ENCODE measurements at places on chromosomes 16 and 17. TPM values are rescaled to one million over a fixed set of nuclear protein-coding genes. Genes with fewer than 3 reads are reported as not detected.

The AANAT gene
- not detected for total RNA-seq

The ZNF18 gene
- total RNA-seq = 5.5 TPM

The KDM6B gene
- total RNA-seq = 8.0 TPM

The MAPT gene
- 0.29 TPM for total RNA-seq

The RHBDL3 gene
- not detected for total RNA-seq

The TPSG1 gene
- not detected for total RNA-seq

The SLC5A11 gene
- total RNA-seq = 0.14 TPM

The SLFN13 gene
- total RNA-seq = 1.6 TPM

The FOXN1 gene
- not detected for total RNA-seq

The LPO gene
- 0.22 TPM for total RNA-seq

The CLEC19A gene
- total RNA-seq = not detected

The TADA2A gene
- total RNA-seq = 16.0 TPM

The SULT1A2 gene
- 0.44 TPM for total RNA-seq

The TTC19 gene
- 32.2 TPM for total RNA-seq

The KRT36 gene
- 0.22 TPM for total RNA-seq

The CDRT4 gene
- 4.8 TPM for total RNA-seq

The MYH13 gene
- not detected for total RNA-seq

The VAC14 gene
- total RNA-seq = 88.6 TPM

The ALOX12B gene
- not detected for total RNA-seq

The GDPD3 gene
- 1.7 TPM for total RNA-seq

The SLC6A2 gene
- total RNA-seq = 0.43 TPM

Data from placental pericyte (primary cell).